ENCODE measurements at places on chromosomes 6 and 20. TPM values are rescaled to one million over a fixed set of nuclear protein-coding genes. Genes with fewer than 3 reads are reported as not detected.

GRCh38 chr6:162443101-162443500, 284.5 kb downstream of the PRKN start:
- DNase-seq: no peak
- H3K4me1 ChIP-seq: peaks cover 17% of the 10 kb centered on the region
- H3K36me3 ChIP-seq: no peaks in the 10 kb centered on the region
- no peak overlapping the region for H3K4me3 ChIP-seq
- no peaks in the 10 kb centered on the region for H3K27me3 ChIP-seq

The C20orf141 gene
- not detected for total RNA-seq

The ZBTB46 gene
- 26.9 TPM for total RNA-seq

- H3K27ac ChIP-seq: peak overlapping the region; percentile 92
- peaks cover 13% of the 10 kb centered on the region for H3K4me1 ChIP-seq
- H3K27me3 ChIP-seq: no peaks in the 10 kb centered on the region
- no peaks in the 10 kb centered on the region for H3K36me3 ChIP-seq
- peak; percentile 24 for DNase-seq
Observed at GRCh38 chr6:137218473-137218916, 690 bp downstream of the IFNGR1 start.

DNA sequence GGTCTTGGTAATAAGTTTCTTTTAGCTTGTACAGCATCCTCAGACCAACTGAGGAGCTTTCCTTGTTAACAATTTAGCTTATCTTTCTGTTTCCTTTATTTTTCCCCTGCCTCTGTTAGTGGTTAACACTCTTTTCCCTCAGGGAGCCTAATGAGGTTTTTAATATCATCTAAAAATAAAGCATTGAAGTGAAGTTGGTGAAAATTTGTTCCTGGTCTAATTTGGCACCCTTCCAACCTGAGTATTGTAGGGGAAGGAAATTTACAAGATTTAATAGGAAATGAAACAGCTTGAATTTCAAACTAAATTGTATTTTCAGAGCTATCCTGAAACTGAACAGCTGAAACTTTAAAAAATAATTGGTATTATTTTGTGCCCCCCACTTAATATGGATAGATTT, 28.1 kb upstream of the VAPB start:
- H3K27ac ChIP-seq: 0 out of 2 replicates have a peak overlapping the region, but pooled peaks have one; percentile 11
- no peak overlapping the region for H3K4me3 ChIP-seq
- DNase-seq: no peak
- no peaks in the 10 kb centered on the region for H3K4me1 ChIP-seq

DNA sequence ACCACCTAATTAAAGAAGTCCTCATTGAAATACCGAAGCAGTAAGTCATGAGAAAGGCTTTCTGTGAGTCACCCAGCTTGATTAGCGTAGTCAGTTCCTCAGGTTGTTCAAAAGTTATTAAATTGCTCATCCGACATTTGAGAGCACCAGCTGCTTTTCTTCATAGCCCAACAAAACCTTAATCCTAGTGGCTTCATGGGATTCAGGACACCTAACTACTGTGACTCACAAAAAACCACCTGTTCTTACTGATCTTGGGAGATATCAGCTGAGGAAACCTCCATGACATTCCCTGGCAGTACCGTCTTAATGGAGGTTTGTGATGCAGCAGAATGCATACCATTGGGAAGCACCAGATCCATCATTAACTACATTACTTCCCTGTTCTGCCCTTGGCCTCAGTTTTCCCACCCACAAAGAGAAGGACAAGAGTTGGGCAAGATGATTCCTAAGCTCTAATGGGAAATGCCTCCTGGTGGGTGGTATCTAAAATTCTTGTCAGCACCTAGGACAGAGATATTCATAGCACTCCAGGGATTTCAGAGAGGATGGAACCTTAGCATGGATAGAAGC, 103.8 kb downstream of the KHDC1L start:
- no peaks in the 10 kb centered on the region for H3K36me3 ChIP-seq
- no peak overlapping the region for H3K27ac ChIP-seq
- H3K4me1 ChIP-seq: no peaks in the 10 kb centered on the region
- H3K4me3 ChIP-seq: no peak overlapping the region
- DNase-seq: peak; percentile 33

DNA sequence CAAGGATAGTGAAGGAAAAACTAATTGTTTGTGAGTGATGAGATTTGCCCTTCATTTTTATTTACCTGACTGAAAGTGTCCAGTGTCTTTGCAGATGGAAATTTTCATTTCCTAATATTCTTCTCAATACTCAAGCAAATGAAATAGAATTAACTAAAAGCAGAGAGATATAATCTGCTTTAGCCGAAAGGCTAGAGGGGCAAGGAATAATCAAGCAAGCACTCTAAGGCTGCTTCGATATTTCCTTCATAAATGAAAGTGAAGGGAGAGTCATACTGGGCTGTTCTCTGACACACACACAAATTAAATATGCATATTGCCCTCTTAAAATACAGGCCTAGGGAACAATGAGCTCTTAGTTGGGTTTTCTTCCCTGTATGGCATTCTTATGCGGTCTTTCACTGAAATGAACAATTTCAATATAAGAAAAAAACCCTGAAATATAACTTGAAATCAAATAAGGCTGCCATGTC, 47.5 kb upstream of the POPDC3 start:
- no peaks in the 10 kb centered on the region for H3K36me3 ChIP-seq
- no peak for DNase-seq
- no peaks in the 10 kb centered on the region for H3K4me1 ChIP-seq

The TFB1M gene
- total RNA-seq: 37.5 TPM

DNA sequence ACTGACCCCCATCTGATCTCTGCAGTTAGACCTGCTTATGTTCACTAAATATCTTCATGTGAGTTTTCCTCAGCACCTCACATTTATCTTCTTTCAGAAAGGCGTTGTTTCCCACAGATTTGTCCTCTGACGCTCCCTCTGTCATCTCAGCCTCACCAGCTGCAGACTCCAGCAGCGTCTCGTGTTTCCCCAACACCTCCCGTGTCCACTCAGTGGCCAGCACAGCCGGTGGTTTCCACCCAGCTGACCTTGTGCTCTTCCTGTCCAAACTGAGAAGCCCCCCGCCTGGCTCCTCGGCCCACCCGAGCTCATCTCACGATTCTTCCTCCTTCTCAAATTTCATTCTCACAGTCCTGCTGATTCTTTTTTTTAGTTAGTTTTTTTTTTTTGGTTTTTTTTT, 12.5 kb downstream of the ERMARD start:
- H3K4me1 ChIP-seq: no peaks in the 10 kb centered on the region
- no peak overlapping the region for H3K27ac ChIP-seq
- DNase-seq: no peak
- H3K27me3 ChIP-seq: no peaks in the 10 kb centered on the region
- no peaks in the 10 kb centered on the region for H3K36me3 ChIP-seq
- H3K4me3 ChIP-seq: no peak overlapping the region

DNA sequence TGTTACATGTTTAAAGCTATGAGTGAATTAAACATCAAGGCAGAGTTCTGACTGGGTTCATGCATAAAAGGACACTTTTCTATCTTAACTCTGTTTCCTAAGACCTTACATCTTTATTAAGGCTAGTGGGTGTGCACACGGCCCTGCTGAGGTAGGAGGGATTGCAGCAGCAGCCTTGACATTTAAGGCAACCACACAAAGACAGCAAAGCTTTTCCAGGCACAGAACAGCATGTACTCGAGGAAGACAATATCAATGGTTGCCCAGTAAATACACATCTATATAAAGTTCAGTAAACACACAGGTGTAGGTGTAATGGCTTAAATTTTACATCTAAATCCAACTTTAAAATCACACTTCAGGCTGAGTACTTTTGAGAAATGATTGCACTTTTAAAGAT, 79.8 kb upstream of the LOC128125822 start:
- no peak overlapping the region for H3K4me3 ChIP-seq
- DNase-seq: no peak
- no peaks in the 10 kb centered on the region for H3K36me3 ChIP-seq
- H3K27ac ChIP-seq: no peak overlapping the region
- H3K4me1 ChIP-seq: no peaks in the 10 kb centered on the region

DNA sequence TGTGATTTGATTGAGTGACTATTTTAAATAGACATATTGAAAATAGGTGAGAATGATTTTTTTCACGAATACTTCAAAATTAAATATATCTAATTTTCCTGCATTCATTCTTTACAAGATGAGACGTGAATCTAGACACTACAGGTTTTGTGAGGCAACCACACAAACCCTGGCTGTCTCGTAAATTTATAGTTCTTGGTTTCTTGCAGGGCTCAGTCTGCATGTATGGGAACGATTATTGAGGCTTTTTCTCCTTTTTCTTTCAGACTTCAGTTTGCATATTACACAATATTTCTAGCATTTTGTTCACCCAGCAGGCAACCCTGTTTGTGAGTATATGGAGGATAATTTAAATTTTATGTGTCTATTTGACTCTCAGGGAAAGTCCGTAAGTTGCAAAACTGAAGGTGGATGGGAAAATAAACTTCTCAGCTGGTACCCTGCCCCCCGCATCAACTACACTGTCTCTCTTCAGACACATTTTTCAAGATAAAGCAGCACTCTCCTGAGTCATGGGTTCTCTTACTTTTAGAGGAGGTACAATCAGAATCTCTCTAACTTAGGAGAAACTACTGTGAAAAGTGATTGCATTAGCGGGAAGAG, 1349.3 kb downstream of the GRIK2 start:
- no peaks in the 10 kb centered on the region for H3K36me3 ChIP-seq
- H3K4me3 ChIP-seq: no peak overlapping the region
- no peak for DNase-seq
- H3K27ac ChIP-seq: peak overlapping the region; percentile 56
- H3K27me3 ChIP-seq: no peaks in the 10 kb centered on the region

DNA sequence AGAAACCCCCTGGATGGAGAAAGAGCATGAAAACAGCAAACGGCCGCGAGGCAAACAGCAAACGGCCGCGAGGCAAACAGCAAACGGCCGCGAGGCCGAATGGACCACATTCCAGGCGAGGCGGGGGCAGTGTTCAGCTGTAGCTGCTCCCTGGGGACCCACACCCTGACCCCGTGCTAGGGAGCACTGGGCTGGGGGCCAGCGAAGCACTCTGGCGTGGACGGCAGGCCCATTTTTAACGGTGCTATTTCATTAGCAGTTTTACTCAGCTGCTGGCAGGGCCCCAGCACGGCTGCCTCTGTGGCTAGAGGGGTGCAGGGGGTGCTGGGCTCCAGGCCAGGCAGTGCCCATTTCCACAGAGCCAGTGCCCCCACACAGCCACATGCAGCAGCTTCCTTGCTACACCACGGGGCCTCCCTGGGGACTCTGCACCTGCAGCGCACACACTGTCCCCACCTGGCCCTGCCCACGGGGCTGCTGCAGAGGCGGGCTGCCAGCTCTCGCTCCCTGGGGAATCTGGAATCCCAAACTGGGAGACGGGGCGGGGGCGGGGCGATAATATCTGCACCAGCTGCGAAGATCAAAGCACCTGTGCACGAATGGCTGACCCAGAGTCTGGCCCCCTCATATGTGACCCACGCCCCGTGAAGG, 35.6 kb upstream of the SLCO4A1 start:
- no peaks in the 10 kb centered on the region for H3K36me3 ChIP-seq
- peak overlapping the region; percentile 1 for H3K4me3 ChIP-seq
- peaks cover 20% of the 10 kb centered on the region for H3K4me1 ChIP-seq

DNA sequence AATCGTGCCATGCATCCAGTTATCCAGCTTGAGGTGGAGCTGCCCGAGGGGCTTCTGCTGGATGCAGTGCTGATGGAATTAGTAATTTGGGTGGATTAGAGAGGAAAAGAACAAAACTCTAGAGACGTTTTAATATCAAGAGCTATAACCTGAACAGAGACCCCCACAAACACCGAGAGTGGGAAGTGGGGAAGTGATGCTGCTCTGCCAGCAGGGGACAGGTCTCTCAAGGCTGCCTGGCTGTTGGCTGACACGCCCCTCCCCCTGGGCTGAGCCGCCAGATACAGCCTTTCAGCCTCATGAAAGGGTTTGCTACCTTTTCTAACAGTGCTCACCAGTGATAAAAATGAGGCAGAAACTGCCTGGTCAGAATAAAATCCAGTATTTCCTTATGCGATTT, 9.6 kb downstream of the LEMD2 start:
- H3K4me3 ChIP-seq: no peak overlapping the region
- DNase-seq: peak; percentile 48
- peaks cover 26% of the 10 kb centered on the region for H3K36me3 ChIP-seq

GRCh38 chr6:23354004-23354403, 772.0 kb upstream of the NRSN1 start:
- H3K4me3 ChIP-seq: no peak overlapping the region
- no peaks in the 10 kb centered on the region for H3K27me3 ChIP-seq
- no peak overlapping the region for H3K27ac ChIP-seq

GRCh38 chr6:56766806-56767178, 124.1 kb upstream of the DST start:
- H3K27ac ChIP-seq: no peak overlapping the region
- no peak overlapping the region for H3K4me3 ChIP-seq
- peaks cover 52% of the 10 kb centered on the region for H3K4me1 ChIP-seq
- no peaks in the 10 kb centered on the region for H3K27me3 ChIP-seq
- DNase-seq: no peak

GRCh38 chr6:1774226-1774915, 164.7 kb downstream of the FOXC1 start:
- DNase-seq: no peak
- H3K4me3 ChIP-seq: no peak overlapping the region
- no peaks in the 10 kb centered on the region for H3K27me3 ChIP-seq
- H3K4me1 ChIP-seq: peaks cover 4% of the 10 kb centered on the region
- H3K27ac ChIP-seq: no peak overlapping the region
- no peaks in the 10 kb centered on the region for H3K36me3 ChIP-seq

Data from GM23338 (cell line).